ENCODE measurements at places on chromosomes 7 and 10. TPM values are rescaled to one million over a fixed set of nuclear protein-coding genes. Genes with fewer than 3 reads are reported as not detected.

- no peak for DNase-seq
These were observed 20.0 kb downstream of the LRRD1 start for GRCh38 chr7:92158660-92159575.

GRCh38 chr10:124162774-124163354, 69.5 kb upstream of the CHST15 start:
- DNase-seq = no peak

GRCh38 chr10:52477305-52477704, 163.2 kb downstream of the DKK1 start:
- no peak for DNase-seq

- DNase-seq = no peak
These were observed 160.8 kb upstream of the NPSR1 start for GRCh38 chr7:34497153-34497777.

DNA sequence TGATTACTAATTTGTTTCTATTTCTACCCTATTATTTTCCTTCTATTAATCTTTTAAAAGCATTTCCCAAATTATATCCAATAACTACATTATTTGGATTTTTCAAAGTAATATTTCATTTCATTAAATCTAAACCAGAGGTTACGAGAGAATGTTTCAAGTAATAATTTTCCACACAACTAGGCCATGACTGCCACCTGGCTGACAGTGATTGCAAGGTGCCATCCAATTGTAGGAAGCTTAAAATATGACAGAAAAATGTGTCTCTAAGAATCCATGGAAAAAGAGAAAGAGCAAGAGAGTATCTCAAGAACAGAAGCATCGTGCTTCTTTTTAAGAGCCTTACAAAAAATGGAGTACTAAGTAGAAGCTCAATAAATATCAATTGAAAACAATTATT, 48.7 kb downstream of the TPK1 start:
- DNase-seq = no peak

DNA sequence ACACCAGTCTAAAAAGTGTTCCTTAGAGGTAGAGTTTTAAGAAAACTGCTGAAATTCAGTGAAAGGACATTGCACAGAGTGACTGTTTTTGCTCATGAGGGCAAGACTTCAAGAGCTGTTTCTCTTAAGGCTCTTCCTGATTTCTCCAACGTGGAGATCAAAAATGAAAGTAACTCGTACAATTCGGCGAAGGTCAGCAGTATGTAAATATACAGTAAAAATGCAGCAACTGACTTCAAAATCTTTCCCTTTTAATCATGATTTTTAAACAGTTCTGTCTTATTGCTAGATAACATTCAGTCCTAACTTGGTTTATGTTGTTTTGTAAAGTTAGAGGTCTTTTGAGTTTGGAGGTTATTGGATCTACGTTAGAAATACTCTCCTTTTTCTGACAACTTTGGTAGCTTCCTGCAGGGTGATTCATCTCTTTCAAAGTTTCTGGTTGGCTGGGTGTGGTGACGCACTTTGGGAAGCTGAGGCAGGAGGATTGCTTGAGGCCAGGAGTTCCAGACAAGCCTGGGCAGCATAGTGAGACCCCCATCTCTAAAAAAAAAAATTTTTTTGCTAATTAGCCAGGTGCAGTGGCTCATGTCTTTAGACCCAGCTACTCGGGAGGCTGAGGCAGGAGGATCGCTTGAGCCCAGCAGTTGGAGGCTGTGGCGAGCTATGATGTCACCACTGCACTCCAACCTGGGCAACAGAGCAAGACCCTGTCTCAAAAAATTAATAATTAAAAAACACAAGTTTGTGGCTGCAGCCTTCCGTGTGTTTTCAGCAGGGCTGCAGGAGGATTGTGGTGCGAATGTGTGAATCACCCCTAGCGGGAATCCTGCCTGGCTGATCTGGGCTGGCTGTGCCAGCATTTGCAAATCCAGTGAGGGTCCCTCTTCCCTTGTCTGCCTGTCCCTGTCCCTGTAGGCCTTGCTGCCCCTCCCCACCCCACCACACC, 29.2 kb upstream of the AP5Z1 start:
- DNase-seq = no peak

Gene SPDYE1
- total RNA-seq = not detected

Gene ZNF425
- 0.52 TPM for total RNA-seq
